ENCODE measurements at places on chromosomes 5 and 9.

GRCh38 chr9:82598241-82599039, 464.5 kb downstream of the RASEF start:
- DNase-seq, result no peak

GRCh38 chr9:4935001-4935672, 49.9 kb upstream of the JAK2 start:
- DNase-seq, result no peak

GRCh38 chr5:158456756-158457155, 597.8 kb upstream of the CLINT1 start:
- DNase-seq, result peak; percentile 76

- DNase-seq, result no peak
Observed at GRCh38 chr5:138460032-138460693, 5.1 kb upstream of the EGR1 start.

DNA sequence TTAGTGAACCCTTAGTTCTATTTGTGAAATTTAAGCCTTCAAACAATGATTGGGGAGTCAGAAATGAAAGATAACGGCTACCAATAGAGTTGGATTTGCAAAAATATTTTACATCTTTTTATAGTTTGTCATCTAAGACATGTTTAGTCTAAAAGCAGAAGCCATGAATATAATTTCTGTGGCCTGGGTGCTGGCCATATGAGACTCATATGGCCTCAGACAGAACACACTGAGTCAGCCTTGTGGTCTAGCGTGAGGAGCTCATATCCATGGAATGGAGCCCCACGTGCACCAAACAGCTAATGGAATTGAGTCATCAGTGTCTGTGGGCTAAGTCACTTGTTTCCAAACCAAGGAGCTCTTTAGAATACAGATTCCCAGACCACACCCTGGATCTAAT, 240.7 kb upstream of the NREP start:
- peak; percentile 100 for DNase-seq

DNA sequence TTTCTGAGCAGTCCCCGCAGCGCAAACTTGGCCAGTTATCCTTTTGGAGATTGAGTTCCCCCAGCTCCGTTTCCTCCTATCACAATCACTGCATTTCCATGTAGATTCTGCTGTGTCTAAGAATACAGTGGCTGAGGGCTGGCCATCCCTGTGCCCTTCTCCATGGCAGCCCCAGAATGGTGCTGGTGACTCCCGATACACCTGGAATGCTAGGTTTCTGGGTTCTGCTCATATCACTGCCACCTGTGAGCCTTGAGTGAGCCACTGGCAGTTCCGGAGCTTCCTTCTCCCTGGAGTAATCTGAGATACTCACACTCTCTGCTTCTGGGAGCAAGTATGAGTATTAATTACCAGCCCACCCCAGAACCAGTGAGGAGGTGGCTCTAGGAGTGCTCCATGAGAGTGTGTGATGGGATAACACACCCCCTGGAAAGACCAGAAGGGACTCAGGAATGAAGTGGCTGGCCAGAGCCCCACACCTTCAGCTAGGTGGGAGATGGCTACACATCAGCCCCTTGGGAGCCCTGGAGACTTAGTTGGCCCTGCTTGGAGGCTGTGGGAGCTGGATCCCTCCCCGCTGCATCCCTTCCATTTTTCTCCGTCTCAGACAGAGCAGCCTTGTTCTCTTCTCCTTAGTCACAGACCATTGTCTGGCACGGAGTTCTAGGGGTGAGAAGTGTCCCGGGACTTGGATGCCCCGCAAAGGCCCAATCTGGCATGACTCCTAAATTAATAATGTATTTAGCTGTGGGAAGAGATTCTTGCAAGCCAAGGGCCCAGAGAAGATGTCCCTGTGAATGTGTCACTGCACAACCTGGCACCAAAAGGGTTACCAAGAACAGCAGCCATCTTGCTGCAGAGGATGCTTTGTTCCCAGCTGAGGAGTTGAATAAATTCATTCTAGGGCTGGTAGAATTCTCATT, 4.9 kb downstream of the PCDHGC5 start:
- no peak for DNase-seq
